ENCODE measurements at places on chromosomes 4 and X.

DNA sequence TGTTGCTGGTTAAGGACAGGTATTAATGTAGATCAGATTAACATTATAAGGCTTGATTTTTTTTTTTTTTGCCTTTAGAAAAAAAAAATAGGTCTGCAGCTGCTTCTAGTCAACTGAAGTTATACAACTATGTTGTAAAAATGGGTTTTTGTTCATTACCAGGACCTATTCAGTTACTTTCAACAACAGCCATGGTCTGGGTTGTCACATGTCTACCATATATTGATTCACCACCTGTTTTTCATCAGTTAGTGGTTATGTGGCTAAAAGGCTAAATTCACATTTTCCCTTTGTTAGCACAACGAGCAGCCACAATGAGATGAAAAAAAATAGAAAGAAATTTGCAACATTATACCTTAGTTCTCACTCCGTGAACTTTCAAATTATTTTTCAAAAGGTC is 45.5 kb downstream of the GLRB start:
- DNase-seq = no peak

GRCh38 chr4:62771983-62772557 is 1571.9 kb downstream of the ADGRL3 start:
- DNase-seq = no peak

DNA sequence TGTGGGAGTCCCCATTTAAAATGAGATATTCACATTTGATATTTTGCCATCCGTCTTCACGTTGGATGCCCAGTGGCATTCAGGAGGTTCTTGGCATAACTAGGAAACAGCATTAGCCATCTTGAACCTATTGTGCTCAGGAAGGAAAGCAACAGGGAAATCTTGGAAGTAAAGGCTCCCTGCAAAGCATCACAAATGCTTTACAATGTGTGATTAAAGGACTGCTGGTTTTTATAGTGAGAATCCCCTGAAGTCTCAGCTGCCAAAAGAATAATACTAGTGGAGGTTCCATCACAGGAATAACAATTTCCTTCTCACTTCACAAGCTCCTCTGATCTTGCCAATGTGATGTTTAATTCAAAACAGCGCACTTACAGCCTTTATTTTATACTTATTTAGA is 49.7 kb upstream of the NPNT start:
- DNase-seq = no peak

DNA sequence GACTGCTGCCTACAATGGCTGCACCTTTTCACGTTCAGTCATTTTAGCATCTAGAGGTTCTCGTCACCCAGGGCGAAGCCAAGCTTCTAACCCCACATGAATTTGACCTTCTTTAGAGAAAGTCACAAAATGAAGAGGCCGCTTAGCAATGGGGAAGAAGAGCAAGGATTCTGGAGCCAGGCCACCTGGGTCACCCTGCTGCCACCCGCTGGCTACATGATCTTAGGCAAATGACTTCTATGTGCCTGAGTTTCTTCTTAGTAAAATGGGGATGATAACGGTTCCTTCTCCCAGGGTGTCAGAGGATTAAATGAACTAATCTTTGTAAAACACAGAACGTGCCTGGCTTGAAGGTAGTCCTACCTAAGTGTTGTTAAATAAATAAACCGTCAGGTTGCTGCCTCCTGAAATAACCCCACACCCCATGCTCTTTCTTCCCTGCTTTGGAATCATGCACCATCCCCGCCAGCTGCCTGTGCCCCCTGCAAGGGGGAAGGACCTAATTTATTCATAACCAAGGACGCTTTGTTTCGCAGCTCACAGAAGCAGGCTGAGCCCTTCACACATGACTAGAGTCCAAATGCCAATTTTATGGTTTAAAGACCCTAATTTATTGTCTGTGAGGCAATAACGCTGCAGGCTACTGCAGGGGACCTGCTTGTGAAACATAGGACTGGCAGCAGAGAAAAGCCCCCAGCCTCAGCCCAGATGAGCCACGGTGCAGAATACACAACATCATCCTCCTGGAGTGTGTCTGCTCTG is 28.6 kb upstream of the NSG1 start:
- no peak for DNase-seq

All from suppressor macrophage (primary cell).